ENCODE measurements at places on chromosomes 6 and 20. TPM values are rescaled to one million over a fixed set of nuclear protein-coding genes. Genes with fewer than 3 reads are reported as not detected.

MOG gene
- 0.18 TPM for total RNA-seq

ECT2L gene
- total RNA-seq, result 0.45 TPM

GRIK2 gene
- 321 TPM for total RNA-seq

SNAP91 gene
- total RNA-seq, result 81.5 TPM

LST1 gene
- 0.73 TPM for total RNA-seq

RIPOR3 gene
- 2.7 TPM for total RNA-seq

FAM83B gene
- total RNA-seq, result 0.64 TPM

PPP1R3G gene
- 1.00 TPM for total RNA-seq

MRPS10 gene
- 29.3 TPM for total RNA-seq

COX4I2 gene
- total RNA-seq, result not detected

PANK2 gene
- 34.8 TPM for total RNA-seq

ARMH2 gene
- total RNA-seq, result not detected

C6orf136 gene
- 8.4 TPM for total RNA-seq

PFDN6 gene
- total RNA-seq, result 17.1 TPM

C6orf58 gene
- not detected for total RNA-seq

ADNP gene
- total RNA-seq, result 84.3 TPM

ERGIC3 gene
- 136 TPM for total RNA-seq

RNF5 gene
- total RNA-seq, result 36.8 TPM

ULBP3 gene
- total RNA-seq, result 4.2 TPM
